Fibroblast of upper back skin (primary cell): ENCODE measurements at places on chromosomes 1 and 21.

GRCh38 chr1:2650967-2651645 is 18.3 kb upstream of the MMEL1 start:
- no peak for DNase-seq

GRCh38 chr1:110896090-110896489 is 23.1 kb downstream of the CD53 start:
- no peak for DNase-seq

- peak; percentile 46 for DNase-seq
Measured at GRCh38 chr1:192442736-192443135, 125.9 kb downstream of the RGS21 start.

GRCh38 chr1:108054396-108054795 is 89.4 kb upstream of the VAV3 start:
- no peak for DNase-seq

GRCh38 chr1:89260566-89261255 is 11.9 kb downstream of the GBP5 start:
- DNase-seq: peak; percentile 55

GRCh38 chr1:83905315-83905907 is 93.5 kb downstream of the TTLL7 start:
- DNase-seq: peak; percentile 30

GRCh38 chr1:1213345-1214265 is at the start of gene TNFRSF4:
TNFRSF4 (minus strand) TSS chr1:1214153; CDS start chr1:1214127, 26 bp downstream.
- DNase-seq: no peak

- DNase-seq: no peak
Measured at GRCh38 chr1:180928331-180929230, 15.9 kb downstream of the KIAA1614 start.

GRCh38 chr1:63773496-63773814 is 362 bp upstream of the ROR1 start:
- DNase-seq: no peak

DNA sequence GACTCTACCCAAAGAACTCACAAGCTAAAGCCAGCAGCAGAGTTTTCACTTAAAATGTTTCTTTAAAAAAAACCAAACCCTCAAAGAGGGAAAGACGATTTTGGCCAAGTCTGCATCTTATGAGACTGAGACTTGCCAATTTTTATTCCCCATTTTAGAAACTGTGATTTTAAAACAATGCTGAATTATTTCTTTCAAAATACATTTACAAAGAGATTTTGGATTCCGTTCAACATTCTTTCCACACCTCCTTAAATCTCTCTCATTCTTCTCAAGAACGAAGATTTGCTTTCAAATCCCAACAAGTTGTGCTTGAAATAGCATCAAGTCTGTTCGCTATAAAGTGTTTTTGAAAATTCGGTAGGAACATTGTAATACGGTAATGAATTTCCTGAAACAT is 133.9 kb upstream of the VANGL1 start:
- DNase-seq: peak; percentile 72

GRCh38 chr1:32142446-32143301 is 34.8 kb downstream of the KPNA6 start:
- peak; percentile 71 for DNase-seq

DNA sequence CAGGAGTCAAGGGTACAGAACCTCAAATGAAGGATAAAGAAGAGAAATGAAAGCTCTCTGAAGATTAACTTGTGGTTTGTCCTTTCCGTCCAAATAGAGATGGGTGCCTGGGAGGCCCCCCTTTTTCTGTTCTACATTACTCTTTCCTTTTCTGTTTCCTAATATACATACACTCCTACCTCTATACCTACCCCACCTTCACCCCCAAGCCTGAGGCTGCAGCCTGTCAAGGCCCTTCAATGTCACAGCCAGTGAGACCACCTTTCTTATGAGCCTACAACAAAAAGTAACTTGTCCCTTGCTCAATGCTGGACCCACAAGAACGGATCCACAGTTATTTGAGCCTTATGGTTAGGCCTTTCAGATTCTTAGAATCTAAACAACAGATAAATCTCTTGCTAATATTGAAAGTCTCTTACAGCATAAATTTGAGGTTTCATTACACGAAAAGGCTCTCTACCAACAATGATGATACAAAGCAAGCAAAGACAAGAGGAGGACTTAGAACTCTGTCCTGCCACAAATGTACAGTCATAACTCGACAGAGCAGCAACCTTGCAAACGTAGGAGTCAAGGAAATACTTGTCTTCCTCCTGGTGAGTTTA is 4.1 kb upstream of the TRAF3IP3 start:
- no peak for DNase-seq

GRCh38 chr1:151540982-151541377 is 871 bp downstream of the TUFT1 start:
- DNase-seq: no peak

DNA sequence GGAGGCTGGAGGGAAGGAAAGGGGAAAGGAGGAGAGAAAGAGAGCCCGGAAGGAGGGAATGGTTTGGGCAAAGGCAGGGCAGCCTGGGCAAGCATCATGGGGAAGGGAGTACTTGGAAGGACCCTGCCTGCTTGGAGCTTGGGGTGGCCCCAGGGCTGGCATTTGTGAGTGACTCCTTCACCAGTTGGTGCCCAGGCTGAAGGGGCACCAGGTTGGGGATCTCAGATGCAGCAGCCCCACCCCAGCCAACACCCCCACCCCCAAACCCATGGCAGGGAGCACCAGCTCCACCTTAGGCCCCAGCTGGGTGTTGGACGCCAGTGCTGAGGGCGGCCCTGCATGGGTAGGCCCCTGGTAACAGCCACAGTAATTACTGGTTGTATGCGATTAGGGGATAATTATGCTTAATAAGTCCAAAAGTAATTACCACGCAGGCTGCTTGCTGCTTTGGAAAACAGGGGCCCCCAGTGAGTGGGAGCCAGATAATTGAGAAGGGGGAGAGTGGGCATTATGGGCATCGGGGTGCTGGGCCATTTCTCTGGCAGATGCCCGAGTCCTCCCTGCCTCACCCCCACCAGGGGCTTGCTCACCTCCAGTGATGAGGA is 78.3 kb downstream of the VWA5B1 start:
- DNase-seq: no peak

DNA sequence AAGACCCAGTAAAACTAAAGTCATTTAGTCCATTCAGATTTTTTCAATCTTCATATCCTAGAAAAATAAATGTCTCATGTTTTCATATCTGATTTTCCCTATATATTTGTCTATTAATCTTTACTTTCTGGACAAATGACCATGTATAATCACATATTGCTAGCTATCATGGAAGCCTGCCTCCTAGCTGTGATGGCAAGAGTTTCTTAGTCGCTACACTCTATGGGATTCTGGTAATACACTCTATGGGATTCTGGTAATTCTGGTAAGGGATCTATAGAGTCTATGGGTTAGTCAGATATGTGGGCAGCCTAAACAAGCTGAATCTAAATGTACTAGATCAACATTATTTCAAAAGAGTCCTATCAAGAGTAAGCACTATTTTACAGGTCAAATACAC is 198.7 kb upstream of the LHX8 start:
- DNase-seq: no peak

GRCh38 chr1:245772325-245772724 is 617.5 kb downstream of the KIF26B start:
- DNase-seq: no peak
